ENCODE measurements at places on chromosomes 3 and 15. TPM values are rescaled to one million over a fixed set of nuclear protein-coding genes. Genes with fewer than 3 reads are reported as not detected.
A peak's percentile ranks its signal among the peaks of the same experiment; 100 is the strongest.

DNA sequence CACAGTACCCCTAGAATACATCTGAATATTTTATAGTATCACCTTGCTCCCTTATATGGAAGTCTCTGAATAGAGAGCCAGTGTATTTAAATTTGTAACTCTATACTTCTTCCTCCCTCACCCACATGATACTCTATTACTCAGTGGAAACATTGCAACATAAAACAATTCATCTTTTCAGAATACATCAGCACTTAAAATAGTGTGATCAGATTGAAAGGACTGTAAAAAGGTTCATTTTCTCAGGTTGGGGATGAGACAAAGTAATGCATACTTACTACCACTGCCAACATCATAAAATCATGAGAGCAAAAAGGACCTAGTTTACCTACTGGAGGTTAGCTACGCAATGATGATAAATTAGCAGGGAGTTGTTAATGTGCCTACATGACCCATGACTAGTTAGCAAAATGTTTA, 13.8 kb upstream of the THRB start:
- DNase-seq, result no peak

DNA sequence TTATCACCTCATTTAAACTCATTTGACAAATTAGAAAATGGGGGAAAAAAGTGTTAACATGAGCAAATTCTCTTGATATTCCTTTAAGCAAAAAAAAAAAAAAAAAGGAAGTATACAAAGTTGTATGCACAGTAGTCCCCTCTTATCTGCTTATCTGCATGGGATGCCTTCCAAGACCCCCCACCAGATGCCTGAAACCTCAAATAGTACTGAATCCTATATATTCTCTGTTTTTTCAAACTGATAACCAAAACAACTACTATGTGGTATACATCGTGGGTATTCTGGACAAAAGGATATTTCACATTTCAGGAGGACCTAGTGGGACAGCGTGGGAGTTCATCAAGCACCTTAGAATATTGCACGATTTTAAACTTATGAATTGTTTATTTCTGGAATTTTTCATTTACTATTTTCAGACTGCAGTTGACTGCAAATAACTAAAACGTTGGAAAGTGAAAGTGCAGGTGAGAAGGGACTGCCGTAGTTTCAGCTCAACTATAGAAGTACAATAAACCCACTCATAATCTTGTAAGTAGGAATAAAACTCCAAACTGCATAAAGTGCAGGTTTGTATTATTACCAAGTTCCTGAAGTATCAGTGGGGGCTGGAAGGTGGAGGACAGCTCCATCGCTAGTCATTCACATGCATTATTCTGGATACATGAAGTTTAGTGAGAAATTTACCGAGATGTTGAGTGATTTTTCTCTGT, 43.6 kb upstream of the PLCL2 start:
- DNase-seq, result no peak

GRCh38 chr3:69032142-69032541, 18.7 kb upstream of the EOGT start:
- no peak for DNase-seq

DNA sequence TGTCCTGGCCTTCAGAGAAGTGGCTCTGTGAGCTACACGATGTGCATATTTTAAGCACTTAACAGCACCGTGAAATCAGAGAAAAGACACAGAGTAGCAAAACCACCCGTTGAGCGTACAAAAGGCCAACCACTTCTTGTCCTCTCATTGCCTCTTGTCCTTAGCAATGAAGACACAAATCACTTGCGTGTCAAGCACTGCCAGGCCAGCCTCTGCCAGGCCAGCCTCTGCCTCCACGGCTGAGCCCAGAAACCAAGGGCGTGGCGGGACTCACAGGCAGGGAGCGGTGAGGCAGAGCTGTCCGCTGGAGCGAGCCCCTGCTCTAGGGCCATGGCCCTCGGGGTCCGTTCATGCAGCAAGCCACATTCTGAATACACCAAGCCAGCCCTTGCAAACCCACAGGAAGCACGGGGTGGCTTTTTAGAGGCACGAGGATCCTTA, 4.0 kb downstream of the MUC4 start:
- DNase-seq, result no peak

GRCh38 chr15:66961407-66961884, 104.0 kb upstream of the SMAD3 start:
- DNase-seq, result no peak

DNA sequence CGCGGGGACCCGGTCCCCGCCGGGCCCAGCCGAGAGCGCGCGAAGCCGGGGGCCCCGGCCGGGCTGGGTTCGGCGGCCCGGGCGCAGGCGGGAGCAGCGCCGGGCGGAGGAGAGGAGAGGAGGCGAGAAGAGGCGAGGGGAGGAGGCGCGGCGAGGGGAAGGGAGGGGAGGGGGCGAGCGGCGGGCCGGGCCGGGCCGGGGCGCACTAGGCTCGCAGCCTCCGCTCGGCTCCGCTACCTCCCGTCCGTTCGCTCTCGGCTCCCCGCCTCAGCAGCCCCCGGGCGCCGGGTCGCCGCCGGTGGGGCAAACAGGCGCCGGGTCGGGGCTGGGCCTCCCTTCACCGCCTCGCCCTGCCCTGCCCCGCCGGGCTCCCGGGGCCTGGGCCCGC, 351 bp downstream of the INSYN1 start:
- DNase-seq, result no peak

DNA sequence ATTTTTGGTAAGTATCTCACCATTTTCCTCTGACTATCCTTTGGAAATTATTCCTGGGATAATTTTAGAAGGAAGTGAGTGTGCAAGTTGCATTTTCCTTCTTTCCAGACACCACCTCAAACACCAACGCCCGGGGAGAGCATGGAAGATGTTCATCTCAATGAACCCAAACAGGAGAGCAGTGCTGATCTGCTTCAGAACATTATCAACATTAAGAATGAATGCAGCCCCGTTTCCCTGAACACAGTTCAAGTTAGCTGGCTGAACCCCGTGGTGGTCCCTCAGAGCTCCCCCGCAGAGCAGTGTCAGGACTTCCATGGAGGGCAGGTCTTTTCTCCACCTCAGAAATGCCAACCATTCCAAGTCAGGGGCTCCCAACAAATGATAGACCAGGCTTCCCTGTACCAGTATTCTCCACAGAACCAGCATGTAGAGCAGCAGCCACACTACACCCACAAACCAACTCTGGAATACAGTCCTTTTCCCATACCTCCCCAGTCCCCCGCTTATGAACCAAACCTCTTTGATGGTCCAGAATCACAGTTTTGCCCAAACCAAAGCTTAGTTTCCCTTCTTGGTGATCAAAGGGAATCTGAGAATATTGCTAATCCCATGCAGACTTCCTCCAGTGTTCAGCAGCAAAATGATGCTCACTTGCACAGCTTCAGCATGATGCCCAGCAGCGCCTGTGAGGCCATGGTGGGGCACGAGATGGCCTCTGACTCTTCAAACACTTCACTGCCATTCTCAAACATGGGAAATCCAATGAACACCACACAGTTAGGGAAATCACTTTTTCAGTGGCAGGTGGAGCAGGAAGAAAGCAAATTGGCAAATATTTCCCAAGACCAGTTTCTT, 3.9 kb downstream of the NFKBIZ start:
- DNase-seq, result no peak

- DNase-seq, result no peak
These were observed at the start of gene IQSEC1 for GRCh38 chr3:13073326-13074005. IQSEC1 (minus strand) TSS chr3:13073429; CDS start chr3:13073014, 415 bp downstream.

- no peak for DNase-seq
These were observed 82.6 kb upstream of the CSPG5 start for GRCh38 chr3:47661121-47661752.

DNA sequence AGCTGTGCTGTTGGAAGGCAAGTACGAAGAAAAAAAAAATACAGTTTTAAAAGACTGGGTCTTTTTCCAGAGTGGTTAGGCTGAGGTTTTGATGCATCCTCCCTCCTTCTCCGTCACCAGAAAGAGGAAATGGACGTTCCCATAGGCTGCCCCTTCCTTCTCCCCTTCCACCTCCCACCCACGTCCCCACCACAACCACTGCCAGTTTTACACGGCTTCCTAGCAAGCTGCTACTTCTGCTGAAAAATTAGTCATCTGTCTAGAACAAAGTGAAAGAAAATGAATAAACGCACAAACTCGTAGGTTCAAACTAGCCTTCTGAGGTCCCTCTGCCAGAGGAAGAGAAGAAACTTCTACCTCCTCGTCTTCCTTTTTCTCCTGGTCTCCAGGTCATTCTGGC, 71.6 kb upstream of the RPL35A start:
- no peak for DNase-seq

GRCh38 chr3:170046269-170047132, 8.7 kb downstream of the GPR160 start:
- DNase-seq, result no peak

- no peak for DNase-seq
These were observed 23.0 kb upstream of the MUC20 start for GRCh38 chr3:195697582-195698324.

DNA sequence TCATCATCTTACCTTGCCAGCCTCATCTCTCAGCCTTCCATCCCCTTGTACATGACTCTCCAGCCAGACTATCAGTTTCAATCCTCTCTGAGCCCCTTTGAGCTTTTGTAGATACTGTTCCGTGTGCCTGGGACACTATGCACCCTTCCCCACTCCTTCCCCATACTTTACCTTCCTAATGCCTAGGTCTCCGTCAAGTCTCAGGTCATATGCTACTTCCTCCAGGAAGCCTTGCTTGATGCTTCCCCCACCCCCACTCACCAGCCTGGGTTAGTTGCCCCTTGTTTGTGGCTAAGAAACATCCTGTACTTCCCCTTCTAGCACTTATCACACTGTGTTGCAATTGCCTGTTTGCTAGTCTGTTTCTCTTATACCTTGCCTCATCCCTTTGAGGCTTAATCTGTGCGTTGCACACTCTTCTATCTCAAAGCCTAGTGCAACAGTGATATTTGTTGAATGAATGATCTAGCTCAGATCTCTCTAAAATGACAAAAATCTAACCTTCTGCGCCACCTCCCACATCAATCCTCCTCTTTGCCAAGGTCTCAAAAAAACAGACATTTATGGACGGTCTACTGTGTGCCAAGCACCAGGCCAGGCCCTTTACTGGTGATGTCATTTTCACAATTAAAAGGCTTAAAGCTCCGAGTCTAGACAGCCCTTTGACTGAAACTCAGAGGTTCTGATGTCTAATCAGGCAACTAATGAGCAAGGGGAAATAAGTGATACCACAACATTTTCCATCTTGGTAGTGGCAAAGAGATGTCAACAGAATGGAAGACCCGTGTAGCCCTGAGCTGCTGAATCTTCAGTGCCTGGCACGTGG, 6.5 kb upstream of the USP3 start:
- no peak for DNase-seq

GRCh38 chr3:183692436-183692835, 5.2 kb upstream of the YEATS2 start:
- no peak for DNase-seq

- peak; percentile 98 for DNase-seq
These were observed 93.5 kb downstream of the FLNB start for GRCh38 chr3:58101499-58102389.

DNA sequence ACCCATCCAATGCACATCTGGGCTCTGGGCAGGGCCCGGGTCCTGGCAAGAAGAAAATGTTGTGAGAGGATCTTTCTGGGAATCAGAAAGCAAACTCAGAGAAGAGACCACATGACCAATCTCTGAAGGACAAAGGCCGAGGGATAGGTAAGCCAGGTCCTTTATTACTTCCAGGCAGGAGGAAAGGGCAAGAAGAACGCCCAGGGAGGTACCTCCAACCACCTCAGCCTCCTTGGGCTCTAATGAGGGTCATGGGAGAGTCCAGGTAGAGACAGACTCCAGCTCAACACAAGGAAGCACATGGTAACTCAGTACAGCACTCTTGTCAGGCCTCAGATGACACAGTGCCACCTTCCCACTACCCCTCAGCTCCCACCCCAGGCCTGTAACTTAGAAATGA, 26.0 kb downstream of the ZNF445 start:
- no peak for DNase-seq

- no peak for DNase-seq
These were observed 389.0 kb upstream of the C2CD4B start for GRCh38 chr15:62553911-62554563.

GRCh38 chr3:124559846-124560574, 170.2 kb upstream of the UMPS start:
- peak; percentile 60 for DNase-seq

GOLGA6L4 gene
- polyA plus RNA-seq, result 2.0 TPM

KY gene
- polyA plus RNA-seq, result not detected

HRG gene
- polyA plus RNA-seq, result 0.09 TPM

TRPM1 gene
- polyA plus RNA-seq, result not detected

TNK2 gene
- polyA plus RNA-seq, result 7.5 TPM

All from HepG2 (cell line).